Stimulated activated CD8-positive, alpha-beta memory T cell treated with anti-CD3 and anti-CD28 coated beads, Interleukin-12 subunit alpha, Interleukin-12 subunit beta, amount 100 ng/mL, for 4 hours (primary cell): ENCODE measurements at places on chromosomes 1 and 21.

- DNase-seq = no peak
These were observed 139.6 kb downstream of the AKT3 start for GRCh38 chr1:243710467-243710866.

GRCh38 chr1:40743452-40743851 is 40.1 kb upstream of the KCNQ4 start:
- no peak for DNase-seq

GRCh38 chr1:44507490-44508396 is 102.7 kb downstream of the RNF220 start:
- no peak for DNase-seq

- DNase-seq = no peak
These were observed 828 bp downstream of the PNRC2 start for GRCh38 chr1:23960291-23961020.

GRCh38 chr1:34427170-34427569 is 250.5 kb downstream of the C1orf94 start:
- no peak for DNase-seq

GRCh38 chr1:215530401-215530984 is 36.6 kb upstream of the KCTD3 start:
- no peak for DNase-seq

DNA sequence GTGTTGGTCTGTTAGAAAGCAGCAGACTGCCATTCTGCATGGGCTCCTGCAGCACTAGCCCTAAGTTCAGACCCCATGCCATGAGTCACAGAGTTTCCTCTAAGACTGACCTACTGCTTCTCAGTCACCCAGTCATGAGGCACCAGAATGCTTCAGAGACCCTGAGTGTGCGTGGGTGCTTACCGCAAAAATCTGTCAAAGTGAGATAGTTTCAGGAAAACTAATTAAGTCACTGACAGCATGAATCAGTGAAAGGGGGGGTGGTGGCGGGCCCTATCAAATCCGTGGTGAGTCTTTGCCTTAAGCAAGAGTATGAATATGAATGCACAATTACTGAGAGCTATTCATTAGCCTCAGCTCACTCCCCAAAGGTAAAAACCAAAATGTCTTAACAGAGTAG is 98.1 kb downstream of the KCTD3 start:
- DNase-seq = no peak

GRCh38 chr1:94280541-94280940 is 43.2 kb upstream of the ARHGAP29 start:
- DNase-seq = no peak

DNA sequence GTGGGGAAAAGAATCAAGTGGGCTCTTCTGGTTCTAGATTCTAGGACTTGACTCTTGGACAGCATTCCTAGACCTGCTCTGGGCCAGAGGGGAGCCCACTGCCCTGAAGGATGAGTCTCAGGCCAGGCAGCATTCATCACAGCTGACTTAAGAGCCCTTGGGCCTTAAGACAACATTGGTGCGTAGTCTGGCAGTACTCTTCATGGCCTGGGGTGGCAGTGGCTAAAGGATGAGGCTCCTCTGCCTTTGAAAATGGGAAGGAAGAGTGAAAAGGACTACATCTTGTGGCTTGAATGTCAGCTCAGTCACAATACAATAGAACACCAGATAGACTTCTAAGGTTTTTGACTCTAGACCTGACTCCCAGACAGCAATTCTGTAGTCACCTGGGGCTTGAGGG is 1415.1 kb upstream of the PRMT6 start:
- no peak for DNase-seq

DNA sequence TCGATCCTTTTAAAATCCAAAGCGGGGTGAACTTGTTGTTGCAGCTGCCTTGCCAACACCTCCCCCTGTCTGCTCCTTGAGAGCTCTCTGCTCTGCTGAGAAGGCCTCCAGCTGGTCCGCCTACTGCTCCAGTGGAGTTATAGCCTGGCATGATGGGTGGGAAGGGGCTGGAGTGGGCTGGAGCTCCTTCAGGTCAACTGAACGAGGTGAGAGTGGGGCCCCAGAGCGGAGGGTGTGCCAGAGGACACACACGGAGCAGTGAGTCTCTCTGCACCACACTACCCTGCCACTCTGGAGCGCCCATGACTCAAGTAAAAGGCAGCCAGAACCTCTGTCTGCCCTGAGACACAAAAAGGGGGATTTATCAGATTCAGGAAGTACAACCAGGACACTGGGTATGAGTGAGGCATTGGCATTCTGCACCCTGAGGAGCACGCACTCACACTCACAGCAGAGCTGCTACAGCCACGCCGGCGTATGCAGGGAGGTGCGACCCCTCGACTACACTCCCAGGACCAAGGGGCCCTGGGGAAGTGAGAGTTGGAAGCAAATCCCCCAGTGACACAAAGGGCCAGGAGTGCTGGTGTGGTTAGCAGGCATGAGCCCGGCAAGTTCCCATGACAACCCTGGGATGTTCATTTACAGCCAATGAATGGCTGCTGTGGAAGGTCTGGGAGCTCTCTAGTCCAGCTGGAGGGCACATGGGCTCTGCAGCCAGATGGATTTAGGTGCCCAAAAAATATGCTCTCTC is 28.0 kb upstream of the EVA1B start:
- DNase-seq = no peak

GRCh38 chr1:92832537-92833114 is 786 bp downstream of the RPL5 start:
- no peak for DNase-seq

DNA sequence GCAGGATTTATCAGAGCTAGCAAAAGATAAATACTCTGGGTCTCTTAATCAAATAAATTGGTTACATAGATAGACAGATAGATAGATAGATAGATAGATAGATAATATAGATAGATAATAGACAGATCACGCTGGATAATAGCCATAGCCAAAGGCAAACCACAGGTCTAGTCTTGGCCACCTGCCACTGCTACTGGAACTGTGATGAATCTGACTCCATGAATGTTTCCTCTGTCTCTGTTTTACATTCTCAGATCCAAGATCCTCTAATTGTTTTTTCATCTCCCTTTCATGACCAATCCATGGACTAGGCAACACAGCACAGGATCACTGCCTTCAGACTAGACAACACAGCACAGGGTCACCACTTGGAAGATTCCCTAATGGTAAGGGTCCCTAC is 444.7 kb upstream of the NFIA start:
- DNase-seq = no peak

GRCh38 chr21:36747815-36748383 is 49.0 kb downstream of the SIM2 start:
- no peak for DNase-seq

DNA sequence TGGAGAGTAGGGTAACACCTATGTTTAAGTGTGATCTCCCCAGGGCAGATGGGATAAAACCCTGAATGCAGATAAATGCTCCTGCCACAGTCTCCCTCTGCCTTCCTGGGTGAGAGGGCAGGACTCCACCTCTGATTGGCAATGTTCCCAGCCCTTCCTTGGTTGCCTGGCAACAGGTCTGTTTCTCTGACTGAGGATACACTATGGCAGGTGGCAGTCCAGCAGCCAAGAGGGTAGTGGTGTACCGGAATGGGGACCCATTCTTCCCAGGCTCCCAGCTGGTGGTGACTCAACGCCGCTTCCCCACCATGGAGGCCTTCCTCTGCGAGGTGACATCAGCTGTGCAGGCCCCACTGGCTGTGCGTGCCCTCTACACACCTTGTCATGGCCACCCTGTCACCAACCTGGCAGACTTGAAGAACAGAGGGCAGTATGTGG is at the start of gene DCDC2B:
DCDC2B (plus strand) TSS at position 199 of the 438 bp plus-strand sequence; CDS start at position 204, 5 bp downstream.
- no peak for DNase-seq

DNA sequence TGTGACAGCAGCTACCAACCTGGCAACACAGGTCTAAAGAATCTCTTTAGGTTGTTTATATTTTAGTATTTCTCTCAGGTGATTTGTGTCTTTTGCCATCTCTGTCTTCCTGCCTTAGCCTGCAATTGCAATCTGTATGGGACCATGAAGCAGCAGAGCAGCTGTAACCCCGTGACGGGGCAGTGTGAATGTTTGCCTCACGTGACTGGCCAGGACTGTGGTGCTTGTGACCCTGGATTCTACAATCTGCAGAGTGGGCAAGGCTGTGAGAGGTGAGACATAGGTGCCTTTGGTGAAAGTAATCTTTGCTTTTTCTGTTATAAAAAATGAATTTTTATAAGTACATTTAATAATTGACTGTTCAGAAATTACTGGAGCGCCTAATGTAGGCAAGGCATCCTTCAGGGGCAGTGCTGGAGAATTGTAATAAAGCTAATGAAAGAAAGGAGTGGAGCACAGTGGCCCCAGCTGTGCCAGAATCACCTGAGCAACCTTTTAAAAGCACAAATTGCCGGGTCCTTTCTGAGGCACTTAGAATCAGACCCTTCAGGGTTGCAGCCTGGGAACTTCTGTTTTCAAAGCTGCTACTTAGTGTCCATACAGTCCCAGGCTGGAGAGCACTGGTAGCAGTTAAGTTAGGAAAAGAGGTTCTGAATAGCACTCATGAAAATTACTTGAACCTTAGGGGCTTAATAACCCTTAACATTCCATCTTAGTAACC is 60.6 kb upstream of the LAMC2 start:
- no peak for DNase-seq
